ENCODE measurements at places on chromosomes 6 and 20. TPM values are rescaled to one million over a fixed set of nuclear protein-coding genes. Genes with fewer than 3 reads are reported as not detected.

The SCUBE3 gene
- not detected for total RNA-seq

The CCN2 gene
- not detected for total RNA-seq

The SLC22A3 gene
- total RNA-seq = not detected

The MDFI gene
- not detected for total RNA-seq

The SNPH gene
- 7.6 TPM for total RNA-seq

The KIF25 gene
- not detected for total RNA-seq

The HLA-DRB1 gene
- 50.7 TPM for total RNA-seq

The SGK2 gene
- total RNA-seq = 0.10 TPM

The STMND1 gene
- total RNA-seq = not detected

The SNAI1 gene
- 0.37 TPM for total RNA-seq

The RIMS1 gene
- not detected for total RNA-seq

The SAMD3 gene
- total RNA-seq = 22.1 TPM

GRCh38 chr20:32606790-32607189 is 21.7 kb upstream of the NOL4L start:
- no peak for DNase-seq

DNA sequence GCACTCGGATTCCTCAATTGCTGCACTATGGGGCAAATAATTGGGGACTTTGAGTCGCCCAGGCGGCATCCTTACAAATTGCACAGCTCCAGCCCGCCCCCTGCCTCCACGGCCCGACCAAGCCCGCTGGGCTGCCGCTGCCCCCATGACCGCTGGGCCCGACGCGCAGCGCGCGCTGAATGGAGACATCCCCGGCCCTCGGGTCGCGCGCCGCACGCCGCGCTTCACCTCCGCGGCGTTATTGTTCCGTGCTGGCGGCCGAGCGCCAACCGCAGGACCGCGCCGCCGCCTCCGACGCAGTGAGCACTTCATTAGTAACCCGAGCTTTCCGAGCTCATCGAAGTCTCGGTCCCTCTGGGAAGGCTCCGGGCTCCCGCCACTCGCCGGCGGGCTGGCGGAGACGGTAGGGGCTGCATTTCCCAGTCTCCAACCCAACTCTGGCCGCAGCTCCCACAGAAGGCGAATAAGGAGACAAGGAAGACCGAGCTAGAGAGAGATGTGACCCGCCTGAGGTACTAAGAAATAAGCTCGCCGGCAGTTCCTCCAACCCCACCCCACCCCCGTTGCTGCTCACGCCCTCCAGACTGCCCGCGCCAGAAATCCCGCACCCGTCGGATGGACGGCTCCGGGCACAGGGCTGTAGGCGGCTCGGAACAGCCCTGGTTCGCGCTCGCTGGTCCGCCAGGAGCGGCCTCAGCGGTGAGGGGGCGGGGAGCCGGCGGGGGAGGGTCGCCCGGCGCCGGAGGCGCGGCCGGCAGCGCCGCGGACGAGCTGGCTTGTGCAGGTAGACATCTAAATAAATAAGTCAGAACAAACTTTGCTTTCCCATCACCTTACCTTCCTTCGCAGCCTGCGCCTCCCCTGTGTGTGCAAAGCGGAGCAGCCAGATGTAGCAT is 703 bp downstream of the EPHA7 start:
- no peak for DNase-seq

DNA sequence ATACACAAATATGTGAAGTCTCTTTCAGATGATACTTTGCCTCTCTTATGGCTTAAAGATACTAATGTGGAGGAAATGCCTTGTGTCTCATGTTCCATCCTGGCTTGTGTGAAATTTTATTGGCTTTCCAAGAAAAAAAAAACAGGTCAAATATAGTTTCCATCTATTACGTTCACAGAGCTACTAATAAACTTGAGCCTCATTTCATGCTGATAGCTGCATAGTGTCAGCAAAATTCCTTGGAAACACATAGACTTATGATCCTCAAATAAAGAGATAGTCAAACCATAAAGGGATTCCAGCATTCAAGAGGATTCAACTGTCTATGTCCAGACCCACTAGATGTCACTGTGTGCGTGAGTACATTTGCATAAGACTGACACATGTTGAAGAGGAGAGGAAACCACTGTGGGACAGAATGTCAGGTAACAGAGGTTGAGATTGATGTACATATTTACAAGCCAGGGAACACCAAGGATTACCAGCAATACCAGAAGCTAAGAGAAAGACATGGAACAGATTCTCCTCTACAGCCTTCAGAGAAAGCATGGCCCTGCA is 266.6 kb downstream of the COL12A1 start:
- DNase-seq = no peak

DNA sequence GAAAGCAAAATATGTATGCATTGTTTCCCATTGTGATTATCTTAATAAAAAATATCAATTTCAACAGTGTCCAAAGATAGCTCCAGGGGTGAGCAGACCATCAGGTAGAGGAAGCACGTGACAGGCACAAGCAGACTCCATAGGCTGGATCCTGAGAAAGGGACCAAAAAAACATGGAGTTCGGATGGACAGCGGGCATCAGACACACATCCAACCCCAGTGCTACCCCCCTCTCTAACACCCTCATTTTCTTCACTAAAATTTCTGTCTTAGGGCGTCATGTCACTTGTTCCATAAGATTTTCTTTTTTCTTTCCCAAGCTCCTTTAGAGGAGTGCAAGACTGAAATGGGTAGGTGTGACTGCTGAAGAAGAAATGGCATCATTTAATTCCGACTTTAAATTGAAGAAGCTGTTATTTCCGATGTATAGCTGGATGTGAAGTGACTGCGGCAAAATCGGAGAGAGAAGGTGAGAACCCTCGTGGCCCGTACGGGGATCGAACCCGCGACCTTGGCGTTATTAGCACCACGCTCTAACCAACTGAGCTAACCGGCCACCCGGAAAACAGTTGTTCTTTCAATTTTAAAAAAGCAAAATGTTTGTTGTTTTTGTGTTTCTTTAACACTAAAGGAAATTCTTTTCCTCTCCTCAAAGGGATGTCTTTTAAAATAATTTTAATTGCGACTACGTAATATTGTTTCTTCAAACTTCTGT is 10.3 kb upstream of the PRSS16 start:
- DNase-seq = peak; percentile 64

DNA sequence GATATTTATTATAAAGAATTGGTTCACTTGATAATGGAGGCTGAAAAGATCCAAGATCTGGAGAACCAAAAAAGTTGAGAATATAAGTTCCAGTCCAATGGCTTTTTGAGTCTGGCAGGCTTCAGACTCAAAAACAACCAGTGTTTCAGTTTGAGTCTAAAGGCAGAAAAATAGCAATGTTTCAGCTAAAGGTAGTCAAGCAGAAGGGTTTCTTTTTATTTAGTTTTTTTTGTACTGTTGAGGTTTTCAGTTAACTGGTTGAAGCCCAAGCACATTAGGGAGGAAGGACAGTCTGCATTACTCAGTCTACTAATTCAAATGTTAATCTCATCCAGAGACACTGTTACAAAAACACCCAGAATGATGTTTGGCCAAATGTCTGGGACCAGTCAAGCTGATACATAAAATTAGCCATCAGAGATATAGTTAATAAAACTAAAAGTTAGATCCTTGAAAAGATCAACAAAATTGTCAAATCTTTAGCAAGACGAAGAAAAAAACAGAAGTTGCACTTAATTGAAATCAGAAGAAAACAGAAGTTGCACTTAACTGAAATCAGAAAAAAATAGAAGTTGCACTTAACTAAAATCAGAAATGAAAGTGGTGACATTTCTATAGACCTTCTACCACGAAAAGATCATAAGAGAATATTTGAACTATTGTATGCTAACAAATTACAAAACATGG is 980.3 kb upstream of the FLRT3 start:
- DNase-seq = no peak

DNA sequence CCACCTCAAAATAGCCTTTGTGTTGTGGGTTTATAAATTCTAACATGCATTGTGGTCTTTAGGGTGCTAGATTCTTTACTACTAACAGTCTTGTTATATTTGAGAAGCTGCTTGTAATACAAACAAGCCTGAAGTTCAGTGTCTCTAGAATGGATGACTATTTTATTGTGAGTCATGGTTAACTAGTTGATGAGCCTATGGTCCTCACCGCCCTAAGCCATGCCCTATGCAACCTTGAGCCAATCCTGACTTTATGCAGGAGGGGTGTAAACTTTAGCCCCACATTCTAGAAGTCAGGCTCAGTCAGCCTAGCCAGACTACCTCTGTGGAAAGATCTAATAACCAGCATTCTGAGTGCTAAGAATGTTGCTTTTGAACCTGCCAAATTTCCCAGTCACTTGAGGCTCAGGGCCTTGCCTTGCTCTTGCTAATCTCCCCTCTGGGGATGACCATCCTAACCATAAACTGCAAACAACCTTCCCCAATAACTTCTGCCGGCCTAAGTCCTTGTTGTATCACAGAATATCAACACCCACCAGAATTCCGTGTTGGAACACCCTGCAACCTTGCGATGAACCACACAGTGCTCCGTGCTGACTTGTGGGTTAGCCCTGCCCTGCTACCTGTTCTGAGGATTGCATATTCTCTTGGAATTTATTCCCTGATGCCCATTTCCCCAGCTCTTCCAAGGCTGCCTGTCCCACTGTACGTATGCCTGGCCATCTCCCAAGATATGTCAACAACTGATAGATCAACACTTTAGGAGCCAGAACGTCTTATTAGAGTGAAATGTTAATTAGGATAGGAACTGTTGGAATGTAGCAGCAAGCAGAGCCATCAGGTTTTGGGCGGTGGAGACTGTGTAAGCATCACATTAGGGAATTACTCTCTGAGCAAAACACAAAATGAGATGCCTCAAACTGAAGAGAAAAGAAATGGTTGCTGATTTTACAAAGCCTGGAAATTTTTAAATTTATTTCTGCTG is 71.7 kb upstream of the CEP85L start:
- no peak for DNase-seq

GRCh38 chr6:97850458-97851212 is 567.6 kb upstream of the MMS22L start:
- DNase-seq = no peak

- DNase-seq = no peak
Observed at GRCh38 chr20:47465335-47466090, 36.2 kb upstream of the NCOA3 start.

DNA sequence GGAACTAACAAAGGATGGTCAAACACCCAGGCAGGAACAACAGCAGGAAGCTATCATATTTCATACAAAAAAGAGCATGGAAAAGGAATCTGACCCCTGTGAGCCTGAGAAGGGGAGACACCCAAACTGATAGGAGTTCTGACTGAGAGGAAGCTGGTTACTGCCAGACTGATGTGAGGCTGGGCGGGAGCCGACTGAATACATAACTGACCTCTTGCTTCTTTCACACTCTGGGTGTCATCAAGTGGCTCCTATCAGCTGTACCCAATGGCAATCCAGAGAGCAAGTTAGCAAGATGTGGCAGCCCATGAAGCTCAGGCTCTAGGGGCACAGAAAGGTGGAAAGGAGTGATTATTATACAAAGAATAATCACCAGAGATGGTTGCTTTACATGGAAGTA is 795.1 kb upstream of the HS3ST5 start:
- DNase-seq = no peak

DNA sequence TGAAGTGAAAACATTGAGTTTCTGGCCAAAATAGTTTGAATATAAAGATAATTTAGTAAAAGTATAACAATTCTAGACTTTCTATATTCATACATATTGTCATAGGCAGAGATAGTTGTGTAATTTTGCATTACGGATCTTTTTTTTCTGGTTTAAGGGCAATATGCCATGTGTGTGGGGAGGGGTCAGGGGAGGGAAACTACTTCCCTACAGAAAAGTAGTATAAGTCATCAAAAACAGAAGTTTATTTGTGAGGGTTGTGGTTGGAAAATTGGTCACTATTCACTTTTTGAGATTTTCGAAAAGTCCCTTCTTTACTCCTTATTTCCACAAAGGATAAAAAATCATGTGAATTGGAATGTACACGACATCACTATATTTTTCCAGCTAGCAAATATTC is 288.2 kb upstream of the PREP start:
- DNase-seq = no peak

GRCh38 chr6:146886587-146887446 is 288.0 kb downstream of the ADGB start:
- DNase-seq = no peak

DNA sequence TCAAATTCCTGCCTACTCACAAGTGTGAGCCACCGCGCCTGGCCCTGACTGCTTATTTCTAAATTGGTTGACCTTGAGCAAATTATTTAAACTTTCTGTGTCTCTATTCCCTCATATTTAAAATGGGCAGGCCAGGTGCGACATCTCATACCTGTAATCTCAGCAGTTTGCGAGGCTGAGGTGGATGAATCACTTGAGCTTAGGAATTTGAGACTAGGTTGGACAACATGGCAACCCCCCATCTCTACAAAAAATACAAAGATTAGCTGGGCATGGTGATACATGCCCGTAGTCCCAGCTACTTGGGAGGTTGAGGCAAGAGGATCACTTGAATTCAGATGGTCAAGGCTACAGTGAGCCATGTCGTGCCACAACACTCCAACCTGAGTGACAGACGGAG is 26.5 kb downstream of the DCBLD1 start:
- no peak for DNase-seq

GRCh38 chr20:16777126-16777525 is 29.0 kb downstream of the OTOR start:
- DNase-seq = no peak

GRCh38 chr6:38134704-38135088 is 315.2 kb downstream of the ZFAND3 start:
- no peak for DNase-seq

DNA sequence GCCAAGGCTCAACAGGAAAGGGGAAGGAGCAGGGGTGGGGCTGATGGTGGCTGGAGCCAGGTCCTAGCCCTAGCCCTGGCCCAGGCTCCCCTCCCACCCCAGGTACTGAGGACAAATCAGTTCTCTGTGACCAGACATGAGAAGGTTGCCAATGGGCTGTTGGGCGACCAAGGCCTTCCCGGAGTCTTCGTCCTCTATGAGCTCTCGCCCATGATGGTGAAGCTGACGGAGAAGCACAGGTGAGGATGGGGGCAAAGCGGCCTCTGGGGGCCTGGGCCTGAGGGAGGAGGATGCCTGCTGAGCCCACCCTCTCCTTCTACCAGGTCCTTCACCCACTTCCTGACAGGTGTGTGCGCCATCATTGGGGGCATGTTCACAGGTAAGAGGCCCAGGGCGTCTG is 15.0 kb downstream of the ERGIC3 start:
- no peak for DNase-seq

- DNase-seq = no peak
Observed at GRCh38 chr6:55567558-55567957, 11.4 kb downstream of the HMGCLL1 start.

DNA sequence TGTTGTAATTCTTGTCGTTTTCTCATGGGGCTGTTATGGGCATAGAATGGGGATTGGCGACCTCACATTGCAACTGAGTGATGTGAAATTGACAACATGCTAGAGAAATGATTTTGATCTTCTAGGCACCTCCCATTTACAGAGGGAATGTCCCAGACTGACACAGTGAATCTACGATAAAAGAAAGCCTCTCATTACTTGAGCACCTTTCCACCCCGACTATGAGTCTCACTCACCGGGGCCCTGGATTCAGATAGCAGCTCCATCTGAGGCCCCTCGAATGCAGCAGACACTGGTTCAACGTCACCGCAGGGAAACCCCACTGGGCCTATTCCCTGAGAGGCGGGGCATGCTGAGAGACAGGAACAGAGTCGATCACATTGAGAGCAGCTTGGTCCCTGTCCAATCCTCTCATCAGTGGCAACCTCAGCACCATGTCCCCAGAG is 49.1 kb downstream of the NFATC2 start:
- DNase-seq = no peak

GRCh38 chr6:140341272-140341671 is 966.8 kb upstream of the CITED2 start:
- DNase-seq = no peak

Measured in activated CD8-positive, alpha-beta T cell treated with anti-CD3 and anti-CD28 coated beads, Interleukin-2, amount 10 ng/mL, durations not matched to agents 7 days and 5 days (primary cell).